NCI-H748 treated with DMSO at 0.1 percent for 48 hours (cell line): ENCODE measurements at places on chromosomes 4 and X.

DNA sequence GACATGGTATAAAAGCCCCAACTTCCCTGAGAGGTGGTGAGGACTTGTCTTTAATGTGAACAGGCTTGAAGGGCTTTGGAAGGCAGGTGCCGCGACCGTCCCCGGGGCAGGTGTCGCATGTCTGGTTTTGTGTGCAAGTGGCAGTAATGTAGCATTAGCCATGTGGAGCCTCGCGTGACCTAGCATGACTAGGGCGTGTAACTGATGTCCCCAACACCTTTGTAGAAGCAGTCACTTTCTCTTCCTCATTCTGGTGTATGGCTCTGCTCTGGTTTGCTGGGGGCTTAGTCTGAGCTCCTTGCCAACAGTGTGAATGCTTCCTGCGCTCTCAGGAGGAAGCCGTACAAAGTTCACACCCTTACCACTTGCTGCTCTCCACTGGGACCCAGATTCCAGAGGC, 145.7 kb downstream of the AMMECR1 start:
- DNase-seq: no peak

DNA sequence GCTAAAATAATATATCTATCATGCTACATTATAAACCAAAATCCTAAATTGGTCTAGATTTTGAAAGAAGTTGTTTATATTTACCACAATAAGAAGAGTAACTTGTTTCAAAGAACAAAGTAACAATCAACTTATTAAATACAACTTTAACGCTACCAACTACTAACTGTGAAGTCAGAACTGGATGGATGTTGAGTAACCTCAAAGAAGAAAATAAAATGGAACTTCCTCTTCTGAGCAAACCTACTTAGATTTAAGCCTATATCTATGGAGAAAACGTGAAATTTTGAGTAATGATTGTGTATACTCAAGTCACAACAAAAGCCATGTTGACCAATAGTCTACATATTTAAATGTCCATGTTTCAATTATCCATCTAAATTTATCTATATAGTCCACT, 25.7 kb downstream of the SH3RF1 start:
- DNase-seq: no peak

DNA sequence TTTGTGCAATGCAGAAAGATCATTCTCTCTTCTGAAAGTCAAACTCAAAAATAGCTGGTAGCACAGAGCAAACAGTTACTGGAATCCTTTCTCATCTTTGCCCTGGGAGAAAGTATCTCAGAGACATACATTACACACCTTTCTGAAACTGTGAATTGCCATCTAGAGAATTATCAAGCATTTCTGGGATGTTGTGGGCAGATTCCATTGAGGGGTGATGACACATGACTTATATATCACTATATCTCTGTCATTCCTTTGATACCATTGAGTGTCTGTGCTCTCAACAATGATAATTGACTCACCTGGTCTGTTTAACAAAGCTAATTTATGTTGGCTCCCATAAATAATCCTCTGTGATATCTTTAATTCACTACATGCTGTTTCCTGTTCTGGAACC, 13.0 kb downstream of the SLIT2 start:
- DNase-seq: no peak

- no peak for DNase-seq
Measured at GRCh38 chr4:153947124-153947523, 158.2 kb upstream of the SFRP2 start.

- no peak for DNase-seq
Measured at GRCh38 chr4:163269869-163270268, 62.5 kb downstream of the NPY1R start.

- no peak for DNase-seq
Measured at GRCh38 chr4:143347484-143348111, 10.9 kb downstream of the GAB1 start.

DNA sequence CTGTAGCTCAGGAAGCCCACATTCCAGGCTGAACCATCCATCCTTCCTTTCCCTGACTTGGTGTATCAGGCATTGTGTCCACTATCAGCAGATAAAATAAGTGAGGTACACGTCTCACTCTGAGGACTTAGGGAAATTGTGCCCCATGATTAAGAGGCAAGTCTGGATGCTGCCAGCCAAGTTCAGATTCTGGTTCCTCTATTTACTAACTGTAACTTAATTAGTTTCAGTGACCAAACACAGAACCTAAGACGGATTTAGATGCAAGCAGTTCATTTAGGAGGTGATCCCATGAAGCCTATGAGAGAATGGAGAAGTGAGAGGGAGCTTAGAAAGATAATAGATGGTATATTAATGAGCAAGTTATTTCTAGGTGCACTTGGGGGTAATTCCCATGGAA, 56.6 kb upstream of the PACRGL start:
- DNase-seq: no peak

DNA sequence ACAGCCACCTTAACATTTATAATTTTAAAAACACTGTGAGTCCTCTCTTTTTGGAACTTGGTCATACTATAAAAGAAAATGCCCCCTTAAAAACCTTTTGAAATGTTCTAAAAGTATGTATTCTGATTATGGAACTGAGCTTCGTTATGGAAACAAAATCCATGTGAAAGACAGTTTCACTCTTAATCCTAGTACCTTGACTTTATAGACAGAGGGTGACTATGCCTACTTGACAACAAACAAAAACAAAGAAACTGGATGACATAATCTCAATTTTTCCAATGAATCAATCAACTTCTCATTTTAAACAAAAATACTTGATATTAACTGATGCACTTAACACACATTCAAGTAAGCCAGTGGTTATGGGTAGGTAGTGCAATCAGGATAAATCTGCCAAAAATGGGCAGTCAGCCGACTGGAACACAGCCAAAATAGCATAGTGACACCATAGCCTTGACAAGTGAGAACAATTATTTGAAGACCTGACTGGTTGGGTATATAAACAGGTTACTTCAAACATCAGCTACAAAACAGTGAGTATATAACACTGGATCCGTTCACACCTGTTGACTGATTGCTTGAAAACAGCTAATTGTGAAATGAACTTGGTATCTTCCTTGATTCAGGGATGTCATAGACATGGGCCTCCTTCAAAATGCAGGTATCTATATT, 265.5 kb downstream of the PPP3CA start:
- no peak for DNase-seq
